Activated CD8-positive, alpha-beta T cell treated with anti-CD3 and anti-CD28 coated beads for 36 hours (primary cell): ENCODE measurements at places on chromosomes 2 and 18. TPM values are rescaled to one million over a fixed set of nuclear protein-coding genes. Genes with fewer than 3 reads are reported as not detected.

- no peaks in the 10 kb centered on the region for H3K4me1 ChIP-seq
- no peaks in the 10 kb centered on the region for H3K27me3 ChIP-seq
- H3K4me3 ChIP-seq: no peak overlapping the region
- DNase-seq: no peak
Observed at GRCh38 chr2:49286045-49286444, 131.7 kb upstream of the FSHR start.

DNA sequence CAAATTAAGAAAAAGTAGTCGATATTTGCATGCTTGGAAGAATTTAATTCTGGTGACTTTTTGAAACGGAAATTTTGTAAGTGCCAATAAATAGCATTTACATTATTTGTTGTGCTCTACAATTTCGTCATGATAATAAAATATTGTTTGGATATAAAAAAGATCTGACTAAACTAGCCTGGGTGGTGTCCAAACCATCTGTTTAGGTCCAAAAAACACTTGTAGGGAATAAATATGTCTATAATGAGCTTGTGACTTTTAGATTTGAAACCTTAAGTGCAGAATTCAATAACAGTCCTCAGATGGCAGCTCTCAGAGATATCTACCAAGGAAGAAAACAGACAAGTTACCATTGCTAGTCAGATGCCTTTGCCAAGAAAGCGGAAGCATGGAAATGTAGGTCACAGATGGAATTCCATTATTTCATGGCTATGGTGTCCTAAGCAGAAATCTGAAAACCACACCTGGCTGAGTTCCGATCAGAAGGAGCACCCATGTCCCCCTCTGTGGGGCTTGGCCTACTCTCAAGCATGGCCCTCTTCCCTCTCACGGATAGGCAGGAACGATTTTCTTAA lies 731.1 kb downstream of the RNF144A start:
- H3K27me3 ChIP-seq: no peaks in the 10 kb centered on the region
- H3K36me3 ChIP-seq: peaks cover 20% of the 10 kb centered on the region
- H3K27ac ChIP-seq: no peak overlapping the region
- DNase-seq: no peak

DNA sequence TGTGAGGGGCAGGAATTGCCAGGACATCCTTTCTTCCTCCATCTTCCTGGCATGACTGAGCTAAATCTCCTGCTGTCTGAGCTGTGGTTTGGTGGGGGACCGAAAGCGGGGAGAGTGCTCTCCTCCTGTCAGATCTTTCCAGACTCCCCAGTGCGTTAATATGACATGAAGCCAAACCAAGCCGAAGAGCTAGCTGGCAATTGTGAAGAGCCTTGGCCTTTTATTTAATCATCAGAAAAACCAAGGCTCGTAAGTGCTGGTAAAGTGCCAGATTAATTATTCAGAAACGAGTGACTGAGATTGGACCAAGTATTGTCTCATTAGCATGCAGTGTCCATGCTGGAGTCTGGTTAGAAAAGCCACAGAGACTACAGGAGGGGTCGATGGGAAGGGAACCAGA lies 14.5 kb upstream of the LRPPRC start:
- H3K4me1 ChIP-seq: peaks cover 9% of the 10 kb centered on the region
- H3K36me3 ChIP-seq: no peaks in the 10 kb centered on the region
- H3K27me3 ChIP-seq: peaks cover 12% of the 10 kb centered on the region
- DNase-seq: no peak
- H3K4me3 ChIP-seq: no peak overlapping the region

- H3K4me3 ChIP-seq: no peak overlapping the region
- no peaks in the 10 kb centered on the region for H3K36me3 ChIP-seq
- peaks cover 22% of the 10 kb centered on the region for H3K27me3 ChIP-seq
- no peak overlapping the region for H3K27ac ChIP-seq
- H3K4me1 ChIP-seq: peaks cover 5% of the 10 kb centered on the region
Observed at GRCh38 chr2:72927619-72928550, 10.6 kb downstream of the EMX1 start.

GRCh38 chr2:120404274-120404673 lies 58.3 kb downstream of the INHBB start:
- peaks cover 5% of the 10 kb centered on the region for H3K27me3 ChIP-seq
- H3K4me3 ChIP-seq: no peak overlapping the region
- H3K36me3 ChIP-seq: no peaks in the 10 kb centered on the region
- no peak for DNase-seq
- no peaks in the 10 kb centered on the region for H3K4me1 ChIP-seq

DNA sequence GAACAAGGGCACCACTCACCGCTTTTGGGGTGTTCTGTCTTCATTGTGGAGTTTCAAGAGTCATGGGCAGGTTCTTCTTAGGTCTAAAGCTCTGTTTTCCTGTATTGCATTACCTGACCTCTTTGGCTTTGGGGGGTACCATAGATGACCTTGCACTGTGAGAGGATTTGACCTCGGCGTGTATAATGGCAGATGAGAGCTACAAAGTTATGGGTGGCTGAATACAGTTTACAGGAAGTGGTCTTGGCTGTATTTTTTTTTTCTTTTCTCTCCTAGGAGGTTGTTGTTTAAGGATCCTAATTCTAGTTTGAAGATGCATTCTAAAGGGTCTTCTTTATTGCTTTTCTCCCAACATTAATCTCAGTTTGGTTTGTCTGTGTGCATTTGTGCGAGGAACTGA lies 11.5 kb downstream of the GAL3ST2 start:
- H3K27me3 ChIP-seq: peaks cover 4% of the 10 kb centered on the region
- peaks cover 7% of the 10 kb centered on the region for H3K36me3 ChIP-seq
- peaks cover 21% of the 10 kb centered on the region for H3K4me1 ChIP-seq
- no peak overlapping the region for H3K4me3 ChIP-seq
- H3K27ac ChIP-seq: peak overlapping the region; percentile 79

DNA sequence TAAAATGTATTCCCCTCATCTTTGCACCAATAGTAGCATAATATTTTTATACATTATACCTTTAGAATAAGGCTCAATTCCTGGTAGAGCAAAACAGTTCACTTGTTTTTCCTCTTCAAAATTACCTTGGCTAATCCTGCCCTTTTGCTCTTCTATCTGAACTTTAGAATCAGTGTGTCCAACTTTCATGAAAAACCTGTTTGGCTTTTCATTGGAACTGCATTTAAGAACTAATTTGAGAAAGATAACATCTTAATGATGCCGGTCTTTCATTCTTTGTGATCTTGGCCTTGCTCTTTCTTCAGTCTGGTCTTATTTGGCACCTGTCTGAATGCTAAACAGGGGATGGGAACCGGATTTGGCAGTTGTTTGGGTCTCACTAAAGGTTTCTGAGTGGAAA lies 112.9 kb upstream of the CD302 start:
- peaks cover 4% of the 10 kb centered on the region for H3K27me3 ChIP-seq
- H3K36me3 ChIP-seq: no peaks in the 10 kb centered on the region
- H3K4me3 ChIP-seq: no peak overlapping the region
- peaks cover 30% of the 10 kb centered on the region for H3K4me1 ChIP-seq
- no peak for DNase-seq

DNA sequence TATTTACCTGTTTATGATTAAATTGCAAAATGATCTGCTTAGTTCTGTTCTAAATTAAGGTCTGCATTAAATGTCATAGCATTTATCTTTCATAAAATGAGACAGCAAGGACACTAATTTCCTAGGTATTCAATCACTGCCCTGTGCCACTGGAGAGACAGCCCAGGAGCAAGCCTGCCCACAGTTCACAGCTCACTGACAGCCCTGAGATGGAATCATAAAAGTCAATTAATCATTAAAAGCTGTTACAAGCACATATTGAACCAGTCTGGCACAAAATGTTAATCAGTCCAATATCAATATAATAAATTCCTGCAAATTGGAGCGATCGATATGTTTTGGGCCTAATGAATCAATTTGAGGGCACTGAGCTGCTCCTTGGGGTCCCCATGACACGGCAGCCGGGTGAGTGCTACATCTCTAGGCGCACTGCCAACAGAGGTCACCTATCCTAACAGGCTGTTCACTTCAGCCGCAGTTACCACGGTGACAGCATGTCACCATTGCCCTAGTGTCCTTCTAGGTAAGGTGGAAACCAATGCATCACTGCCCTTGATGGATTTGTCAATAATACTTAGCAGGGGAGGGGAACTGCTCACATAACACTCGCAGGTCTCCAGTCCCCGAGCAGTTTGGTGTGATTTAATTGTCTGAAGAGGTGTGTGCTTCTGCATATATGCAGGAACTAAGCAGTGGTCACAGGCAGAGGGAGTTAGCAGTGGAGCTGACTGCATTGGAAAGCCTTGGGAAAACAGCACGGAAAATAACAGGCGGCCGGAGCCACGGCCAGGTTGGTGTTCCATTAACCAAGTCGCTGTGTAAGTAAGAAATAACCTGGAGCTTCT lies 47.3 kb downstream of the POU3F3 start:
- H3K27me3 ChIP-seq: peaks cover 1% of the 10 kb centered on the region
- H3K4me3 ChIP-seq: no peak overlapping the region
- H3K4me1 ChIP-seq: no peaks in the 10 kb centered on the region
- H3K36me3 ChIP-seq: no peaks in the 10 kb centered on the region

DNA sequence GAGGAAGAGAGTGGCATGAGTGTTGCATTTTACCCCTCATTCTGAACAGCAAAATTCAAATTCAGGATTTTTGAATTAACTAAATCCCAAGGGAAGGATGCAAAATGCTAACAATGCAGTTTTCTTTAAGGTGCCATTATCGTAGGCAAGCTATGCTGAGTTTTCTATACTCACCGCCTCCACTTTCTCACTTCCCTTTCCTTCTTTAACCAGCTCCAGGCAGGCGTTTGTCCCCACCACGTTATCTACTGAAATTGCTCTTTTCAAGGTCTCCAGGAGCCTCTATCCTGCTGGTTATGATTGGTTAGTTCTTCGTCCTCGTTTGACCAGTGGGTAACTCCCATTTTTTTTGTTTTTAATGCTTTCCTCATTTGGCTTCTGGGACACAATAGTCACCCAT lies 1.8 kb upstream of the CPO start:
- DNase-seq: no peak
- H3K4me1 ChIP-seq: no peaks in the 10 kb centered on the region
- H3K36me3 ChIP-seq: no peaks in the 10 kb centered on the region
- H3K4me3 ChIP-seq: no peak overlapping the region
- no peak overlapping the region for H3K27ac ChIP-seq
- H3K27me3 ChIP-seq: no peaks in the 10 kb centered on the region

DNA sequence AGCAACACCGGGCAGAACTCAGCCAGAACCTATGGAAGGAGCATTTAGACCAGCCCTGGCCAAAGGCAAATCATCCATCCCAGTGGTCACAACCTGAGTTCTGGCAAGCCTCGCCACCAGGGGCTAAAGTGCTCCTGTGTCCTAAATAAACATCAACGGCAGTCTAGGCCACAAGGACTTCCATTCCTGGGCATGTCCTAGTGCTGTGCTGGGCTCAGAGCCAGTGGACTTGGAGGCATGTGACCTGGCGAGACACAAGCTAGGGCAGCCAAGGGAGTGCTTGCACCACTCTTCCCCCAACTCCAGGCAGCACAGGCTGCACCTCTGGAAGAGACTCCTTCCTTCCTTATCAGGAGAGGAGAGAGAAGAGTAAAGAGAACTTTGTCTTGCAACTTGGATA lies 69.0 kb downstream of the ST6GAL2 start:
- no peak for DNase-seq
- no peak overlapping the region for H3K4me3 ChIP-seq
- H3K36me3 ChIP-seq: no peaks in the 10 kb centered on the region
- peaks cover 4% of the 10 kb centered on the region for H3K27me3 ChIP-seq

Gene LYPD6
- not detected for total RNA-seq

Gene CNDP2
- total RNA-seq: 136 TPM

Gene CFAP65
- total RNA-seq: not detected

Gene PROKR1
- total RNA-seq: not detected

Gene KCMF1
- 105 TPM for total RNA-seq

Gene MBOAT2
- total RNA-seq: 3.0 TPM

Gene DOK6
- total RNA-seq: not detected

Gene SEPTIN2
- 210 TPM for total RNA-seq

Gene FAM110C
- 0.96 TPM for total RNA-seq
